ENCODE measurements at places on chromosomes 2 and 18.

GRCh38 chr2:118986738-118987137 lies 44.7 kb downstream of the MARCO start:
- no peak for DNase-seq

GRCh38 chr2:229297247-229297646 lies 26.2 kb upstream of the PID1 start:
- DNase-seq, result no peak

DNA sequence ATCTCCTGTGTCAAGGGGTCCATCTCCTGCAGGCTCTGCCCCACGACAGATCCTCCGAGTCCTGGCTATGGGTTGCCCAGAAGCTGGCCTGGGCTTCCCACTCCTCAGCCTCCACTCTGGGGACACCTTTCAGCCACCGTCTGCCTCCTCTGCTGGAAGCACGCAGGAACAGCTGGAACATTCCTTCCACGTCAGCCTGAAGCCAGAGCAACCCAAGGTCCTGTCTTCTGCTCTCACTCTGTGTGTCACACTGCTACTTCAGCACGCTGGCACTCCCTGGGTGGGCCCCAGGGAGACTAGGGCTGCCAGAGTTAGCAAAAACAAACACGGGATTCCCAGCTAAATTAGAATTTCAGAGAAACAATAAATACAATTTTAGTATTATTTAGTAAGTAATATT lies 148.8 kb downstream of the HRH4 start:
- DNase-seq, result no peak

DNA sequence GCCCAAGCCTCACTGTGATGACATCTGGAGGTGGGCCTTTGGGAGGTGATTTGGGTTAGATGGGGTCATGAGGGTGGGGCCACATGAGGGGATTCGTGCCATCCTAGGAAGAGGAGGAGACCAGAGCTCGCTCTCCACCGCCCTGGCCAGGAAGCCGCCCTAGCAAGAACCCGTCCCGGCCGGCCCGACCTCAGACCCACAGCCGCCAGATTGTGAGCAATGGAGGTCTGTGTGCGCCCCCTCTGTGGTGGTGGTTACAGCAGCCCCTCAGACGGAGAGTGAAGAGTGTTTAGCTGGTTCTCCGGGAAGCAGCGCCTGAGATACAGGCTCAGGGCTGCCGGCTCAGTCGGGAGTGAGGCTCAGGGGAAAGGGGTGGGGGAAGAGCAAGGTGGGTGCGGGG lies 83.3 kb downstream of the RTP5 start:
- DNase-seq, result no peak

- no peak for DNase-seq
Measured at GRCh38 chr2:81549646-81550045, 1245.1 kb upstream of the LRRTM1 start.

- DNase-seq, result no peak
Measured at GRCh38 chr2:16395601-16396000, 270.0 kb downstream of the CYRIA start.

DNA sequence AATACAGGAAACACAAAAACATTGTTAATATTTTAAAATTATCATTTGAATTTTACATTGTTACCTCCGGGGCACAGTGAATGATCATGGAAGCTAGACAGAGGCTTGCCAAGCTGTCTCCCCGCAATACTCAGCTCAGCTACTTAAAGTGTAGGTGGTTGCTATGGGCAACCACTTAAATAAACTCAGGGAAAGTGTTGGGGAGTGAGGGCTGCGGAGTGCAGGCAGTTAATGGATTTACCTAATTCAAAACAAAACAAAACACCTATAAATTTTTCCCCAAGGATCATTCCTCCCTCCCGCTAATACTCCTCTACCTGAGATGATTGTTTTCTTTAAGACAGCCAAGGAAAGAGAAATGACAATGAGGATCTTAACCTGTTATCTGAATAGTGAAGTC lies 349.5 kb downstream of the TGIF1 start:
- DNase-seq, result no peak

DNA sequence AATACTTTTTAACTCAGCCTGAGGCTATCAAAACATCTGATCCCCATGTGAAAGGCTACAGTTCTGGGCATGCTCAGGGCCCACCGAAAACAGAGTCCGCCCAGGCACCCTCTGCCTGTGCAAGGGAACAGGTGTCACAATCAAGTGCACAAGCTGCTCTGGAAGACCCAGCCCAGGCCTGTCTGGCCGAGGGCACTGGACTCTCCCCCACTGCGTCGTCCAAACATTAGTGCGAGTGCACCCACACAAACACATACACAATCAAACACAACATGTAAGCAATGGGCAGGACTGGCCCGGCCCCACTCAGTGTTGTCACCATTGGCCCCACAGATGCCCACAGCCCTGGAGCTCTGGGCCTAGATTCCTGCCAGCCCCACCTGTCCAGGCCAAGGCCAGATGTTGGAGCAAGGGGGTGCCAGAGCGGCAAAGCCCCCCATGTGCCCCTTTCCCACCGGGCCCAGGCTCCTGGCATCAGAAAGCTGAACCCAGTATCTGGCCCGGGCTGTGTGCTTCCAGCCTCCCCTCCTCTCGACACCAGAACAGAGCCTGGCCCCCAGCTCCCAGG lies 617 bp upstream of the ALPG start:
- DNase-seq, result no peak

- no peak for DNase-seq
Measured at GRCh38 chr2:106708209-106708608, 177.8 kb downstream of the ST6GAL2 start.

DNA sequence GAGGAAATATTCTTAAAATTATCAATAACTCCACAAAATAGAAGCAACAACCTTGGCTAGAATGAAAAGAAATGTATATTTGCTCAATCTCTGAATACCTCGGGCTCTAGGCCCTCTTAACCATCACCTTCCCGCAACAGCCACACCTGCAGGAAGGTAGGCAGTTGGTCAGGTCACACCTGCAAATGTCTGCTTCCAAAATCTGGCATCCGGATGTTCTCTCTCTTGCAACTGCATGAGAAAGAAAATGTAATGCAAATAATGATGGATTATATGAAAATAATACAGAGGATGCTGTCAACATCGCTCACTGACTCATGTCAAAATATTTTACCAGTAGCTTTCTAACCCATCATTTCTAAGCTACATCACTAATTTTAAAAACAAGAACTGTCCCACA lies 148.3 kb downstream of the SATB2 start:
- DNase-seq, result no peak

GRCh38 chr18:62479574-62479973 lies 43.3 kb upstream of the ZCCHC2 start:
- no peak for DNase-seq

DNA sequence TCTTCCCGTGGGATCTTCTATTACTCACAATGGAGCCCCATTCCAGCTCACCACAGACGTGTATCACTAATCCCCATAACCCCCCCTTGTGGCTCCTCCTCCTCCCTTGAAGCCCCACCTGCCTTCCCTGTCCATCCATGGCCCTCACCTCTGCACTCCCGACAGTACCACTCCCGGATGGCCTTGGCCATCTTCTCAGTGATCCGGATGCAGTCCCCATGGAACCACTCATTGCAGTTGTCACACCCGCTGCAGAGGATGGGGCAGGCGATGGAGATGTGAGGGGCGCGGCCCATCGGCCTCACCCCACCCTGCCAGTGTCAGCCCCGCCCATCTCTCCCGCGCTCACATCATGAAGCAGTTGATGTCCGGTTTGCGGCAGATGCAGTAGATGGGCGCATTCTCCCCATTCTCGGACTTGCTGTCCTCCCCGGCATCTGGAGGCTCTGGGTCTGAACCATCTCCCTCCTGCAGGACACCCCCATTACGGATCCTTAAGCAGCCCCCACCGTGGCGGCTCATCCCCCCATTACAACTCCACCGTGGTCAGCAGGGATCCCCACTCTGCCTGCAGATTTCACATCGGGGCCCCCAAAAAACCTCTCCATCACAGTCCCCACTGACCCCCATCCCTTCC lies 983 bp downstream of the CXXC1 start:
- peak; percentile 77 for DNase-seq

DNA sequence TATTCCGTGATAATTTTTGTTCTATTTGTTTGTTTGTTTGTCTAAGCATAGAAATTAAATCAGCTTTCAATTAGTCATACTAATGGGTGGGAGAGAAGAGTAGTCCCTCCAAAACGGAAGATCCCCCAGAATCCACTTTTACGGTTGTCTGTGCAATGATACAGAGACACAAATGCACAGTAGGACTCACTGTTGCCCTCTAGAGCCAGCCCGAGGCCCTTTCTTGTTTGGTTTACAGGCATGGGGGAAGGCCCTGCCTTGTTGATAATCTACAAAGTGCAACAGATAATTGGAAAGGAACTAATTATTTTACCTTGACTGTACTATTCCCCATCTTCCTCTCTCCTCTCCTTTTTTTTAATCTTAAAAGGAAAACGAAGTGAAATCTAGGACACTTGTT lies 121.1 kb downstream of the ACOXL start:
- peak; percentile 57 for DNase-seq

DNA sequence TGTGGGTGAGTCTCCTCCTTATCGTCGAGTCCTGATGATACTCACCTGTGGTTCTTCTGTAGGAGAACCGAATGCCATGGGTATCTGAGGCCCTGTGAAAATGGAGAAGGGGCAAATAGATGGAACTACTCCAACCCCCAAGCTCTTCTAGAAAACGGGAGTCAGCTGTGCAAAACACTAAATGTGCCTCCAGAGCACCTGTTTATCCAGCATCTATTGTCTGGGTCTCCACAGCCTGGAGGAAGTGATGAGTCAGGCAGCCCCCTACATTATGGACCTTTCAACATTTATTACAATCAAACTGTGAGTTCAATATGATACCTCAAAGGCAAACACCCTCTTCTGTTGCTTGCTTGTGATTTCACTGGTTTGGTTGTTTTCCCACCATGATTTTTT lies 9.8 kb upstream of the LRRFIP1 start:
- DNase-seq, result no peak

GRCh38 chr2:28360058-28360717 lies 32.5 kb upstream of the FOSL2 start:
- no peak for DNase-seq

DNA sequence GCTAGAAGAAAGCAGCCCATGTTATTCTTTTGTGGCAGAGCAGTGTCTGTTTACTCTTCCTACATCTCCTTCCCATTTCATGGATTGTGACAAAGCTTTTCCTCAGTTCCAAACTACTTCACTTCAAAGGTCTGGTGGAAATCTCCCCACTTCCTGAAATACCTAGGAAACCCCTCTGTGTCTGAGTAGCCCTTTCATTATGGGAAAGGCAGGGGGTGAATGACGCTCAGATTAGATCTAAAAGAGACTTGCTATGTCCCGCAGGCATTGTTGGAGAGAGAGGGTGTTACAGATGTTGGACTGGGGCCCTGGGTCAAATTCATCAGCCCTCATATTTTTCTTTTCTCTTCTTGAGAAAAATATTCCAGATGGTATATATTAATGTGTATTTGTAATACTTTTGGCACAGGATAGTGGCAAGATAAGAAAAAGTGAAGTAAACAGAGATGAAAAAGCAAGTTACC lies 675.0 kb downstream of the IRS1 start:
- DNase-seq, result no peak

DNA sequence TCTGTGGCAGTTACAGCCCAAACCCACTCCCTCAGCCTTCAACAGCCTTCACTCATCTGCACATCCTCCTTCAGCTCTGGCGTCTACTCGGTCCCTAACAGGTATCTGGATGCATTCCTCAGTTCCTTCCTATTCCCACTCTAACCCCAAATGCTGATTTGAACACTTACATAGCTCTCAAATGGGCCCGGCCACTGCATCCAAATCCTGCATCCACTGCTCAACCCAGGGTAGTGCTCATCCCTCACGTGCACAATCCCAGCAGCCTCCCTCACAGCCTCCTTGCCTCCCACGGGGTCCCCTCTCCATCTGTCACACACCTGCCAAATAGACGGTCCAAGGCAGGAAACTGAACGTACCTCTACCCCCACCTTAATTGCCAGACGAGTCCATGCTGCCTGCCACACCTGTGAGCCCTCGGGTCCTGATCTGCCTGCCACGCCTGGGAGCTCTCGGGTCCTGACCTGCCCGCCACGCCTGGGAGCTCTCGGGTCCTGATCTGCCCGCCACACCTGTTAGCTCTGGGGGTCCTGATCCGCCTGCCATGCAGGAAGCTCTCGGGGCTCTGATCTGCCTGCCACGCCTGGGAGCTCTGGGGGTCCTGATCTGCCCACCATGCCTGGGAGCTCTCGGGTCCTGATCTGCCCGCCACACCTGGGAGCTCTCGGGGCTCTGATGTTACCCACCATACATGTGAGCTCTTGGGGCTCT lies 9.9 kb downstream of the OR6B3 start:
- DNase-seq, result no peak

DNA sequence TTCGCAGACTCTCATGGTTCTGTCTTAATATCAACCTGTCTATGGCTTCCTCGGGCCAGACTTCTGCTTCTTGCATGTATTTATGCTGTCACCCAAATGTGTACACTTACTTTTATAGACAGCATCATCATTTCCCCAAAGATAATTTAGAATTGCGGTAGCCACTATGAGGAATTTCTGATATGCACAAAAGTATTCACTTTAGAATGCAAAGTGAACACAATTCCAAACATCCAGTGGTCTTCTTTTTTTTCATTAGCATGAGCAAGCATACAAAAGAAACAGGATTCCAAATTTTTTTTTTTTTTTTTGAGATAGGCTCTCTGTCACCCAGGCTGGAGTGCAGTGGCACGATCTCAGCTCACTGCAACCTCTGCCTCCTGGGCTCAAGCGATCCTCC lies 21.0 kb upstream of the MCFD2 start:
- no peak for DNase-seq

GRCh38 chr2:57711991-57712390 lies 334.6 kb upstream of the VRK2 start:
- no peak for DNase-seq

- no peak for DNase-seq
Measured at GRCh38 chr18:78293540-78293939, 686.1 kb upstream of the SALL3 start.

DNA sequence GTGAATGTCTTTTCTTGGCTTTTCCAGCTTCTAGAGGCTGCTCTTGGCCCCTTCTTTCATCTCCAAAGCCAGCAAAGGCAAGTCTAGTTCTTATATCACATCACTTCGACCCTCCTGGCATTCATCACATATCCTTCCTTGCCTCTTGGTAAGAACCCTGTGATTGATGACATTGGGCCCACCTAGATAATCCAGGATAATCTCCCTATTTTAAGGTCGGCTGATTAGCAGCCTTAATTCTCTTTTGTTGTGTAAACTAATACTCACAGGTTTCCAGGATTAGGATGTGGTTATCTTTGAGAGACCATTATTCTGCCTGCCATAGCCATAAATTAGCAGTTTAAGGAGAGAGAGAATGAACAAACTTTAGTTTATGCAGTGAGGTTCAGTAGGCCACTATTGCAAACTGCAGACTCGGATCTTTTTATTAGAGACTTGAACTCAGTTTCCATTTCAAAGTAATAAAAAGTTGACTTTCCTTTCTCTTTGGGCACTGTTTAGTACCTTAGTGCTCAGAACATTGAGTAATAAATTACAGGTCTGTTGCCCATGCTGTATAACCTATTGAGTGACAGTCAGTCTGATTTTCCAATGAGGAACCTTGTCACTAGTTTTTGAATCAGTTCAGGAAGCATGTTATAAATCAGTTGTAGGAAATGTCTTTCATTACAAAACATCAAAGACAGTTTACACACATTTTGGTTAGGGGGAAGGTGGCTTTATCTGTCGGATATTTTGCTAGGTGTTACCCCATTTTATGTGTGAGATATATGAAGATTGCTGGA lies 4.5 kb downstream of the NDUFV2 start:
- no peak for DNase-seq
